ENCODE measurements at places on chromosomes 5 and 9. TPM values are rescaled to one million over a fixed set of nuclear protein-coding genes. Genes with fewer than 3 reads are reported as not detected.
A peak's percentile ranks its signal among the peaks of the same experiment; 100 is the strongest.

- no peak for DNase-seq
Measured at GRCh38 chr5:123093111-123093600, 4.1 kb downstream of the PRDM6 start.

Gene SCGB3A1
- polyA plus RNA-seq: 0.20 TPM

- DNase-seq: no peak
Measured at GRCh38 chr9:16236311-16236710, 634.2 kb downstream of the BNC2 start.

- DNase-seq: no peak
Measured at GRCh38 chr5:6704361-6704851, 8.8 kb upstream of the TENT4A start.

- no peak for DNase-seq
Measured at GRCh38 chr9:127880143-127880542, 2.7 kb upstream of the AK1 start.

DNA sequence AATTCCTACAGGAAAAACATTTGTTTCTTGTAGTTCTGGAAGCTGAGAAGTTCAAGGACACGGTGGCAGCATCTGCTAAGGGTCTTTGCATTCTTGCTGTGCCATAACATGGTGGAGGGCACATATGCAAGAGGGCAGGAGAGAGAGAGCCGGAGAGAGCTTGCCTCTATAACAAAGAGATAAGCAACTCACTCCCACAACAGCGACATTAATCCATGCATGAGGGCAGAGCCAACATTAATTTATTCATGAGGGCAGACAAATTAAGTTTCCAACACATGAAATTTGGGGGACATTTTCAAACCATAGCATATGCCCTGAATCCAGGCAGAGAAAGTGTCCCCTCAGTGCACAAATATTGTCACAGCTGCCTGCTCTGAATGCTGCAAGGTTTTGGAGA is 4.4 kb upstream of the GTF3C5 start:
- no peak for DNase-seq

Gene ASPN
- not detected for polyA plus RNA-seq

DNA sequence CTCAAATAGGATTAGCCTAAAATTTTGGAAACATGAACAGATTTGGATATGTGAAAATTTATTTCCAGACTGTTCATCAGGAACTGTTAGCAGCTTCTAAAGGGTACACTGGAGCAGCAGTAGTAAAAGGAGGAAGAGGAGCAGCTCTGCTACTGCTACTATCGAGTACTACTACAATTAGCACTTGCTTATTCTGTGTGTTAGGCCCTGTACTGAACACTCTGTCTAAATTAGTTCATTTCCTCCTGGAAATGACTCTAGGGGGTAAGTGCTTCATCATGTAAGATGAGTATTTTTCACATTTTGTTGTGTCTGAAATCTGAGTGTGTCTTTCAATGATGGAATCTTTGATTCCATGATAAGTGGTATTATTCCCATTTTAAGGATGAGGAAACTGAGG is 9.8 kb downstream of the CD274 start:
- DNase-seq: no peak

DNA sequence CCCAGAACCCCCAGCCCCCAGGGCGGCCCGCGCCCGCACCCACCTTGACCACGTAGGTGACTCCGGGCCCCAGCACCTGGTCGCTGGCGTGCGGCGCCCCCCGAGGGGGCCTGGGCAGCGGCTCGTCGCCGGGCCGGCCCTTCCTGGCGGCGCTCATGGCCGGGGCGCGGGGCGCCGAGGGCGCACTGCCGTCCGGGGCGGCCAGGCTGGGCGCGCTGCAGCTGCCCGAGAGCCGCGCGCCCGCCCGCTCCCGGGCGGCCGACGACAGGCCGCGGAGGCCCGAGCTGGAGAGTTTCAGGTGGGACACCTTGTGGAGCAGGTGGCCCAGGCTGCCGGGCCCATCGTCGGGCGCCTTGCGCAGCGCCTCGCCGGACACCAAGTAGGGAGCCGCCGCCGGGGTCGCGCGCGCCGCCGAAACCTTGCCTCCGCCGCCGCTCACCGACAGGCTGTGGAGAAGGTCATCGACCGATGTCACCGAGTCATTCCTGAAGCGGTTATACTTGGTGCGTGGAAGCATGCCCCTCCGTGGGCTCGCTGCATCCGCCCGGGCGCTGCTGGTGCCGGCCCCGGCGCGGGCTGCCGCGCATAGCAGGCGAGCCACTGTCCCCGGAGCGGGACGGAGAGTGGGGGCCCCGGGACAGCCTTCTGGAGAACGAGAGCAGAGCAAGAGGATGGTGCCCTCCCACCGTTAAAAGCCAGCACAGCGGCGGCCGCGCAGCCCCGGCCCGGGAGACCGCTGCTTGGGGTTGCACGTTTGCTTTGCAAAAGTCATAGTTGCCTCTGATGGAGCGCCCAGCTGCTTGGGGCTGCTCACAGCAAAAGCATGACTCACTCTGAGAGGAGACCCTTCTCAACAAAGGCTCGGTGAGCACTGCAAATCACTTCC is at the start of gene SHC3:
SHC3 (minus strand) TSS at position 875 of the 886 bp plus-strand sequence; CDS start at position 517, 358 bp downstream.
- DNase-seq: peak; percentile 75

Gene PCDHGA7
- 0.55 TPM for polyA plus RNA-seq

GRCh38 chr5:134026521-134027287 is 21.9 kb upstream of the VDAC1 start:
- peak; percentile 67 for DNase-seq
